ENCODE measurements at places on chromosomes 2 and 18.

GRCh38 chr2:197258580-197258979 lies 52.0 kb downstream of the ANKRD44 start:
- DNase-seq = no peak

GRCh38 chr2:205713086-205713485 lies 30.8 kb downstream of the NRP2 start:
- DNase-seq = no peak

DNA sequence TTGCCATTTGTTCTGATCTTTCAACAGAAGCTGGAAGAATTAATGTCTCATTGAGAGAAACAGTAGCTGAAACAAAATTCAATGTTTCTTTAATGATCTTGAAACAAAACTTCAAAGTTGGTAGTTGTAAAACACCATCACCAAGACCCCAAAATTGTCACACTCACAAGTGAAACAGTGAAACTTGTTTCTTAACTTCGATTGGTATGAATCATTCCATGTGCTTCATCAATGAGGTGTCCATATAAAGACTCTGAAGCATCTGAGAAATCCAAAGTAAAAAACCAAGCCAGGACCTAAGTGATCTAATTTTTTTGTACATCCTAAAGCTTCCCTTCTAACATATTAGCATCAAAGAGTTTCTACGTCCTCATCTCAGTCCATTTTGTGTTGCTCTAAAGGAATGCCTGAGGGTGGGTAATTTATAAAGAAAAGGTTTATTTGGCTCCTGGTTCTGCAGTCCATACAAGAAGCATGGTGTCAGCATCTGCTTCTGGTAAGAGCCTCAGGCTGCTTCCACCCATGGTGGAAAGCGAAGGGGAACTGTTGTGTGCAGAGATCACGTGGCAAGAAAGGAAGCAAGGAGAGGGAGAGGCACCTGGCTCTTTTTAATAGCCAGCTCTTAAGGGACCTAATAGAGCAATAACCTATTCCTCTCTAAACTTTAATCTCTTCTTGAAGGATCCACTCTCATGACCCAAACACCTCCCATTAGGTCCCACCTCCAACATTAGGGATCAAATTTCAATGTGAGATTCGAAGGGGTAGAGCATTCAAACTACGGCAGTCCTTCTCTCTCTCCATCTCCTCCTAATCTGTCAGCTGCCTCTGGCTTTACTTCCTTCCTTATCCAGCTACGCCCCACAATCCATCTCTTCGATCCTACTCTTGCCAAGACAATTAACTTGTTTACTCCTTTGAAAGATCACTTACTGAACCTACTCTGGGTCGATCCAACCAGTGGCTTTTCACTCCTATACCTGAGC lies 20.7 kb upstream of the TLK1 start:
- DNase-seq = no peak

GRCh38 chr2:118443596-118443995 lies 355.3 kb downstream of the INSIG2 start:
- DNase-seq = no peak

- DNase-seq = no peak
These were observed 365.5 kb upstream of the ACVR2A start for GRCh38 chr2:147479358-147479757.

- DNase-seq = no peak
These were observed 16.9 kb upstream of the TUBB6 start for GRCh38 chr18:12291161-12291560.

DNA sequence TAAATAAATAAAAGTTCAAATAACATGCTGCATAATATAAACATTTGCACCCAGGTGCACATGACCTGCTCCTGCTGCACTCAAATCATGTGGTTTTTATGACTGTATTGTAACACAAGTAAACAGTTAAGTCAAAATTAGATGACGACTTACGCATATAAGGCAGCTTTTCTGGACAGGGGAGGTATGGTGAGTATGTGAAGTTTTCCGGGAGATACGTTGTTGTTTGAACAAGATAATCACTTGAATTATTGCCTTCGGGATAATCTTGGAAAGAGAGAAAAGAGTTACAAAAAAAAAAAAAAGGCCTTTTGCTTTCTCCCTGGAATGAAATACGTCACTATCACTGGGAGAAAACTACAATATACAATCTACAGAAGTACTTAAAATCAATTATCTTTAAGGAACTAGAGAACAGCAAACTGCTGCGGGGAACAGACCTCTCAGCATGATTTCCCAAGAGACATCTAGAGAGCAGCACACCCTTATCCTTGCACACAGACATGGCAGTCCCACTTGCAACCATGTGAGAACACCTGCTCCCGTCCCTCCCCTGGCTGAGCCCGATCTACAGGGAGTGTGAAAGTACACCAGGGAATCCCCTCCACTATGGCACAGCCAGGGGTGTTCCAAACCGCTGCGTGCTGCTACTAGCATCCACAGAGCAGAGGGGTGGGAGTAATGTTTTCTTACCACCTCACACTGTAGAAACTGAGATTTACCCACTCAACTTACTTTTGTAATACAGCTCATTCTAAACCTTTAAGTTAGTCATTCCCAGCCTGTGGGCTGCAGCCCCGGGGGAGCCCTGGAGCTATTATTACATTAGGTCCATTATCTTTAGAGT lies 26.3 kb downstream of the B4GALT6 start:
- DNase-seq = no peak

DNA sequence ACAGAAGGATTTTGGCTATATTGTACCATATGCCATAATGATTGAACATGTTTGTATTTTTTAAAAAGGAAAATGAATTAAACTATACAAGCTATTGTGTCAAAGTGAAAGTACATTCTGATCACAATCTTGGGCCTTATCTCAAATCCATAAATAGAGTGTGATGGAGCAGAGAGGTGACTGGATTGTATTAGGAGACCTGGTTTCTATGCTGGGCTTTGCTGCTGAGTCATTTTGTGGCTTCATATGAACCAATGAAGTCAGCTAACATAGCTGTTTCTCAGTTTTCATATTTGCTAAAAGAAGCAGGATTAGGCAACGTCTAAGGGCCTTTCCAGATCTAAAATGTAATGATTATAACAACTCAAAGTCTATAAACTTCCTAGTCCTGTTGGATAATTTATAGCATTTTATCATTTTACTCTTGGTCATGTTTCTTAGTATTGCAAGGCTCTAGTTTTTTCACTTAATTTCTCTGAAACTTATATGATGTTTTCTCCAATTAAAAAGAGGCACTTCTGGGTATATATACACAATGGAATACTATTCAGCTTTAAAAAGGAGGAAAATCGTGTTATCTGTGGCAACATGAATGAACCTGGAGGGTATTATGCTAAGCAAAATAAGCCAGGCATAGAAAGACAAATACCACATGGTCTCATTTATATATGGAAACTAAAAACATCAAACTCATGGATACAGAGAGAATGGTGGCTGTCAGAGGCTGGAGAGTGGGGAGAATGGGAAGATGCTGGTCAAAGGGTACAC lies 112.3 kb downstream of the MEP1B start:
- DNase-seq = no peak

- no peak for DNase-seq
These were observed 2.8 kb upstream of the MXD1 start for GRCh38 chr2:69911985-69912563.

DNA sequence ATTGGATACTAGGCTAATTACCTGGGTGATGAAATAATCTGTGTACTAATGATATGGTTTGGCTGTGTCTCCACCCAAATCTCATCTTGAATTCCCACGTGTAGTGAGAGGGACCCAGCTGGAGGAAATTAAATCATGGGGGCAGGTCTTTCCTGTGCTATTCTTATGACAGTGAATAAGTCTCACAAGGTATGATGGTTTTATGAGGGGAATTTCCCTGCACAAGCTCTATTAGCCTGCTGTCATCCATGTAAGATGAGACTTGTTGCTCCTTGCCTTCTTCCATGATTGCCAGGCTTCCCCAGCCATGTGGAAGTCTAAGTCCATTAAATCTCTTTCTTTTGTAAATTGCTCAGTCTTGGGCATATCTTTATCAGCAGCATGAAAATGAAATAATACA lies 394.1 kb upstream of the SYT4 start:
- no peak for DNase-seq

GRCh38 chr2:112791019-112791418 lies 6.7 kb upstream of the IL1A start:
- DNase-seq = no peak

DNA sequence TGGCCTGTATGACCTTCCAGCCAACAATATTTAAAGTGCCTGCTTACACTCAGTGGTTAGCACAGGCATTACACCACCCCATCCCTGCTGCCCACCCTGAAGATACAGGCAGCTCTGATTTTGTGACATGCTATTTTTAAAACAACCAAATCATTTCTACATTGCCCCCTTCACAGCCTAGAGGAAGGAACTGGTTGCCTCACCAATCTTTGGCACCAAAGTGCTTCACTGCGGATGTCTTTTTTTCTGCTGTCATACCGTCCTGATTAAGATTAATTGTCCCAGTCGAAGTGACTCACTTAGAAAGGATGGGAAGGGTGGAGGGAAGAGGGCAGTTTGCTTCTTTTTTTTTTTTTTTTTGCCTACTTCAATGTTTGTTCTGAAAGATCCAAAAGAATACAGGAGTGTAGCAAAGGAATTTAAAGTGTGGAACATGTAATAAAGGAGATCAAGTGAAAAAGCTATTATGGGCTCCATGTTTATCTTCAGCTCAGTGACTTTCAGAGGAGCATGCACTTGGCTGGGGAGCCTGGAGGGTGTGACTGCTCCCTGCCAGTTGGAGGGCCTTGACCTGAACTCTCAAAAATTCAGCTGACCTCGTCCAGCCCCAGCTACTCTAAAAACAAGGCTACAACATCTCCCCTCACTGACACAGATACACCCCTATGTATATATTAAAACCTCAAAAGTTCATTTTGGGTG lies 501.1 kb upstream of the TNP1 start:
- DNase-seq = no peak

GRCh38 chr2:158499383-158499782 lies 42.6 kb downstream of the PKP4 start:
- DNase-seq = no peak

- no peak for DNase-seq
These were observed 357.4 kb upstream of the GULP1 start for GRCh38 chr2:187934236-187934635.

GRCh38 chr18:26134107-26134506 lies 438 bp downstream of the PSMA8 start:
- no peak for DNase-seq

- peak; percentile 56 for DNase-seq
These were observed 12.3 kb downstream of the ARL6IP6 start for GRCh38 chr2:152730591-152731333.

- no peak for DNase-seq
These were observed 105.4 kb downstream of the FHOD3 start for GRCh38 chr18:36402765-36403396.

DNA sequence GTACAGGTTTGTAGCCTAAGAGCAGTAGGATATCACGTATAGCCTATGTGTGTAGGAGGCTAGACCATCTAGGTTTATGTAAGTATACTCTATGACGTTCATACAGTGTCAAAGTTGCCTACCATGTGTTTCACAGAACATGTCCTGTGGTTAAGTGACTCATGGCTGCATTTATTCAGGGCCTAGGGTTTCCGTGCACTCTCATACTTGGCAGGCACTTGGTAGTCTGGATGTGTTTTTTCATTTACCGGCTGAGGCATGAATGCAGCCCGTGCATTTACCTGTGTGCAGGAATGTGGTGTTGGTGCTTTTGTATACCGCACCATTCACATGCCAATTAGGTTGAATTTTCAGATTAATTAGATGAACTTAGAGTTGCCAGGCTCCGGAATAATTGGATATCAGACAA lies 43.4 kb downstream of the MYL12B start:
- peak; percentile 71 for DNase-seq

DNA sequence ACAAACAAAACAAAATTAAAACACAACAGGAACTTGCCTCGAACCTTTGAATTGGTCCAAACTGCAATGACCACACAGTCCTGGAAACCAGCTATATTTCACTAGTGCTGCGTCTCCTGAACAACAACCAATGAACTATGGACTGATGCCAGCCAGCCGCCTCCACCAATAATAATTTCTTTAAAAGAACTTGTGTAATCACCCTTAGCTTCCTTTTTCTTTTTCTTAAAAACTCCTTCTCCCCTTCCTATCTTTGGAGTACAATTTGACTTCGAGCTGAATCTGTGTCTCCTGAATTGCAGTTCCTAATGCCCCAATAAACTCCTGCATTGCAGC lies 1.6 kb upstream of the CXXC1 start:
- DNase-seq = no peak

DNA sequence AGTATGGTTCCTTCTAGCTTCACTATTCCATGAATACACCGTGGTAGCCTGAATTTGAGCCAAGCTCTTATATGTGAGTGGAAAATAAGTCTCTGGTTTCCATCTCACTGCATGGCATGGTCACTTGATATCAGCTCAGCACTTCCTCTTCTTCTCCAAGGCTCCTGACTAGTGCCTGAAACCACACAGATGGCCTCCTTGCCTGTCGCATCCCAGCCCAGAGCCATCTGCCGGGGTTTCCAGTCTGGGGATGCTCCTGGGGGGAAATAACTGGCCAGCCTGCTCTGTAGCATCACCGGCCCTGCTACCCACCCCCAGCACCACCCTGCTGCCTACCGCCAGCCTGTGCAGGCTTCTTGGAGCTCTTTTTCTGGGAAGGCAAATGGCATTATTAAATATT lies 7.7 kb upstream of the MARCHF4 start:
- no peak for DNase-seq

GRCh38 chr18:24041691-24042090 lies 27.1 kb downstream of the TTC39C start:
- DNase-seq = no peak

DNA sequence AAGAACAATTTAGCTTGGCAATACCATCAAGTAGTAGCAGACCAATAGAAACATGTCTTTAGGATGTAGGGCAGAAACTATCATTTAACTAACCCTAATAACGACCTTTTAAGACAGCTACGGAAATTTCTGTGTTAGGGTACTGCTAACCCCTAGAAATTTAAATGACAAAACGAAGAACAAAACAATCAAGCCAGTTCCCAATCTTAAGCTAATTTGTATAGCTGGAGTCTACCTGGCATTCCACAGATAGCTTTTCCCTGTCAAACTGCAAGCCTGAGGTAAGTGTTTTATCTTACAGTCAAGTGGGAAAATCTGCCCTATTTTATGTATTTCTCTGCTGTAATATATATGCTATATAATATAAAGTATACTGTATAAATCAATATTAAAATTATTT lies 37.6 kb upstream of the CDKL4 start:
- DNase-seq = no peak

- no peak for DNase-seq
These were observed 312.2 kb downstream of the SLC4A3 start for GRCh38 chr2:219939647-219940046.

- DNase-seq = no peak
These were observed 189.9 kb upstream of the NDUFV2 start for GRCh38 chr18:8912348-8913326.
